ENCODE measurements at places on chromosomes 3 and 15.

- DNase-seq: no peak
These were observed 229.6 kb downstream of the BBX start for GRCh38 chr3:107752202-107752990.

DNA sequence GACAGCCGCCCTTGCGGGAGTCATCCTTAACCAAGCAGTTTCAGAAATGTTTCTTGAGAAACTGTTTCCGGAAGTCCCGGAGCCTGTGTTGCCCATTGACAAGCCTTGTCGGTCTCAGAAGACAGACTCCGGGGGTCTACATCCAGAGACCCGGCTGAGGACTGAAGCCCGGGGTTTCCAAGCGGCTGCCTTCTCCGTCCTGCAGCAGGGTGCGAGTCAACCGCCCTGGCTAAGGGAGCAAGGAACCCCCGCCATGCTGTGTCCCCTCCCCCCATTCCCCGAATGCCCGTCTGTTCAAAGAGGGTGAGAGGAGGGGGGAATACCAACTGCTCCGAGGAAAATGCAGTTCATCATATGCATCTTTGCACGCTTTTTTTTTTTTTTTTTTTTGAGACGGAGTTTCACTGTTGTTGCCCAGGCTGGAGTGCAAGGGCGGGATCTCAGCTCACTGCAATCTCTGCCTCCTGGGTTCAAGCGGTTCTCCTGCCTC is 61.6 kb downstream of the ATP1B3 start:
- no peak for DNase-seq

DNA sequence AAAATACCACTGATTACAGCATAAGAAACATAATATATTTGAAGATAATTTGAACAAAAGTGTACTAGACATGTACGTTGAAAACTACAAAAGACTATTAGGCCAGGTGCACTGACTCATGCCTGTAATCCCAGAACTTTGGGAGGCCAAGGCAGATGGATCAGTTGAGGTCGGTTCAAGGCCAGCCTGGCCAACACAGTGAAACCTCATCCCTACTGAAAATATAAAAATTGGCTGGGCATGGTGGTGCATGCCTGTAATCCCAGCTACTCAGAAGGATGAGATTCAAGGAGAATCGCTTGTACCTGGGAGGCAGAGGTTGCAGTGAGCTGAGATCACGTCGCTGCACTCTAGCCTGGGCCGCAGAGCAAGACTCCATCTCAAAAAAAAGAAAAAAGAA is 36.2 kb upstream of the FNDC3B start:
- DNase-seq: no peak

GRCh38 chr3:117407317-117407716 is 697.7 kb downstream of the TUSC7 start:
- DNase-seq: no peak

DNA sequence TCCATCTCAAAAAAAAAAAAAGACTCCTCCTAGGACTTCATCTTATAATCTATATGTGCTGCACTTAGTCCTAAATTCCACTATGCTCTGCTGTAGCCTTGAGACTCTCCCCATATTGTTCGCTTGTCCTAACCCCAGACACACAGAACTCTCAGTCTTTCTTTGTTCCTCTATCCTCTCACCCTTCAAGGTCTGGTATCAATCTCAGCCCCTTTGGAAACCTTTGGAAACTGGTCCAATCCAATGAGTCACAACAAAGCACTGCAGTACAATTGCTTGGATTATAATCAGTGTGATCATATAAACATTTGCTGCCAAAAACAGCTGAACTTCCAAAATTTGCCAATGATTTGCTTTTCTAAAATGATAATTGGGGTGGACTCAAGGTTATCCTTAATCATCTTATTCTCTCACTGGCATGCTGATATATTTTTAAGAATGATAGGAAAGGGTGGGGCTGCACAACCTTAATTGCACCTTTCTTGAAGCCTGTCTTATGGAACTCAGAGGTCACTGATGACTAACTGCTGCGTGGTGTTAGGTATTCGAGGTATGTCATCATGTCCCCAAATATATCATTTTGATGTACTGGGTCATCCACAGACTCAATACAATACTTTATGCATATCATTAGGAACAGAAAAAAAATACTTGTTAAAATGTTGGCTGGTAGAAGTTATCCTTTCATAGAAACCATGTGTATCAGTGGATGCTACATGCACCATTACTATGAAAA is 756.7 kb downstream of the NR2F2 start:
- DNase-seq: no peak

GRCh38 chr15:78212008-78212407 is 22.4 kb downstream of the ACSBG1 start:
- DNase-seq: no peak

GRCh38 chr3:8607234-8608040 is 37.2 kb downstream of the SSUH2 start:
- no peak for DNase-seq

GRCh38 chr3:20225769-20226168 is 39.8 kb upstream of the SGO1 start:
- DNase-seq: no peak

DNA sequence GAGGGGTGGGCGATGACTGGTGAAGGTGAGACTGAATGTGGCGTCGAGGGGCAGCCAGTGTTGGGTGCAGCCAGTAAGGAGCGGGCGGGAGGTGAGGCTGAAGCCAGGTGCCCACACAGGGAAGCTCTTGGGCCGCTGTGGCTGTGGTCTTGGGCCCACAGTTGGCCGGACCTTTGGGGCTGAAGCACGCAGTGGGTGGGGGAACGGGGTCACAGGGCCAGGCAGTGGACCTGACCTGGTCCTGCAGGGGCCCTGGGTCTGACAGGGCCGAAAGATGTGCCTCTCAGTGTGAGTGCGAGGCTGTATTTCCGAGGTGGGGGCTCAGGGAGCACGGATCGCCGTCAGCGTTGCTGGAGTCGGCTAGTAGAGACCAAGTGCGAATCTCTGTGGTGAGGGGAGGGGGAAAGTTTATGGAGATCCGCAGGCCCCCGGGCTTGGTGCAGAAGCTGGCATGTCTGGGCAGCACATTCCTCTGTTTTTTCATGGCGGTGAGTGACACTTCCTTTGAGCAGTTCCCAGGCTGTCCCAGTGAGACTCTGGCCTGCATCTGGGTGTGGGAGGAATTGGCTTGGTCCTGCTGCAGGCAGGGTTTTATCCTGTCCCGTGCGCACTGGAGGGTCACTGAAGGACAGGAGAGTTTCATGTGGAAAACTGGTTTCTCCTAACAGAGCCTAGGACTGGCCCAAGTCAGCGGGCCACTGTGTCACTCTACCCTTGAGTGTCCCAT is 100.8 kb downstream of the TMEM266 start:
- DNase-seq: no peak

GRCh38 chr3:59866076-59866475 is 816.3 kb upstream of the CFAP20DC start:
- no peak for DNase-seq

DNA sequence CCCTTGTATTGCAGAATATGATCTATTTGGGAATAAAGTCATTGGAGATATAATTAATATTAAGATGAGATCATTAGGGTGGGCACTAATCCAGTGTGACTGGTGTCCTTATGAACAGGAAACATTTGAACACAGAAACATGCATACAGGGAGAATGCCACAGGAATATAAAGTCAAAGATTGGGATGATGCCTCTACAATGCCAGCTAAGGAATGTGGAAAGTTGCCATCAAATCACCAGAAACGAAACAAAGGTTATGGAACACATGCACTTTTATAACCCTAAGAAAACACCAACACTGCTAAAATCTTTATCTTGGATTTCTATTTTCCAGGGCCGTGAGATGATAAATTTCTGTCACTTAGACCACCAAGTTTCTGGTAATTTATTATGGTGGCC is 442.4 kb upstream of the BCHE start:
- DNase-seq: no peak

GRCh38 chr15:27731776-27732175 is 367.3 kb downstream of the OCA2 start:
- DNase-seq: no peak

GRCh38 chr3:23648326-23648995 is 157.3 kb upstream of the UBE2E1 start:
- no peak for DNase-seq

DNA sequence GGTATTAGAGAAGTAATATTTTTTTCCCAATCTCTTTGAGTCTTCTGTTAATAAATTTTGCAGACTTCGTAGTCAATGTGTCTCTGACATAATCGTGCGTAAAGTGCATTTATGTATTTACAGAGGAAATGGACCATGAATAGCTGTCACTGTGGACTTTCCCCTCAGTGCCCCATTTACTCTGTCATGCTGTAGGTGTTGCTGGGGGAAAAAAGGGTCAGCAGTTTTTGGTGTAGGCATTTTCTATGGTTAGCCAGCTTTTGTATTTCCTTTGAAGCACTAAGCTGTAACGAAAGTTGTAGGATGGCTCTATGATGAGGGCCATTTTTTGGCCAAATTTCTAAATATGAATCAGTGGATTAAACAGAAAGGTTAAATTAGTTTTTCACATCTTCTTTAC is 598.4 kb downstream of the FGF12 start:
- DNase-seq: no peak

GRCh38 chr3:73597476-73597875 is 27.3 kb downstream of the PDZRN3 start:
- DNase-seq: no peak

- DNase-seq: no peak
These were observed 760.8 kb upstream of the SEMA6D start for GRCh38 chr15:46956456-46956855.

DNA sequence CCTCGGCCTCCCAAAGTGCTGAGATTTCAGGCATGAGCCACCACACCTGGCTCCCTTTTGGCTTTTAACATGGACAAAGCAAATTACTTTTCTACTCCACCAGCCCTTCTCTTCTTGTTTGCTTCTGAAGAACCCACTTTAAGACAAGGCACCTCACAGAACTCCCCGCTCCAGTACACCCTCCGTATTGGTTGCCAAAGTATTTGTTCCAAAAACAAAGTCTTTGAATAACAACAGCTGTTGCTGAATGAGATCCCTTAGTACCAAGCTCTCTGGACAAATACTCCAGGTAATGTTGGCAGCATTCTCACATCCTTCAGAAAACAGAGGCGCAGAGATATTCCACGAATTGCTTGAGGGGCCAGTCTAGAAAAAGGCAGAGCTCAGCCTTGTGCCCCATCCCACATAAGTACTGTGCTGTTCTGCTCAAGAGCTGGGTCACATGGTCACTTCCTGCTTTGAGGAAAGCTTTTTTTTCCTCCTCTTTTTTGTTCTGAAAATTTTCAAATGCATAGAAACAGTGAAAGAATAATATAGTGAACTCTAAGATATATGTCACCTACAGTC is 7.3 kb upstream of the CHCHD6 start:
- DNase-seq: no peak

DNA sequence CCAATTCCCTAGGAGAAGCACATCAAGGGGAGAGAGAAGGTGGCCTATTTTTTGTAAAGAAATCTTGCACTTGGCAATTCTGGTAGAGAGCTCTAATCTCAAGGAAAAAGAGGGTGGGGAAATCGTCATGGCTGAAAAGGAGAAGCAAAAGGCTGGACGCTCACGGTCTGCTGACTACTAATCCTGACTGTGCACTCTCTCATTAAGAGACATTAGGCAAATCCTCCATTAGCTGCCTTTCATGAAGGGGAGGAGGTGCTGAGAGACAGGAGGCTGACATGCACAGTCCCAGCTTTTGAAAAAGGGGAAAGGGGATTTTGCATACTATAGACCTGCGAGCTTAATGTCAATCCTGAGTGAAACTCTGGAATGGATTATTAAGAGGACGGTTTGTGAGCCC is 170.0 kb downstream of the NR2F2 start:
- DNase-seq: no peak

DNA sequence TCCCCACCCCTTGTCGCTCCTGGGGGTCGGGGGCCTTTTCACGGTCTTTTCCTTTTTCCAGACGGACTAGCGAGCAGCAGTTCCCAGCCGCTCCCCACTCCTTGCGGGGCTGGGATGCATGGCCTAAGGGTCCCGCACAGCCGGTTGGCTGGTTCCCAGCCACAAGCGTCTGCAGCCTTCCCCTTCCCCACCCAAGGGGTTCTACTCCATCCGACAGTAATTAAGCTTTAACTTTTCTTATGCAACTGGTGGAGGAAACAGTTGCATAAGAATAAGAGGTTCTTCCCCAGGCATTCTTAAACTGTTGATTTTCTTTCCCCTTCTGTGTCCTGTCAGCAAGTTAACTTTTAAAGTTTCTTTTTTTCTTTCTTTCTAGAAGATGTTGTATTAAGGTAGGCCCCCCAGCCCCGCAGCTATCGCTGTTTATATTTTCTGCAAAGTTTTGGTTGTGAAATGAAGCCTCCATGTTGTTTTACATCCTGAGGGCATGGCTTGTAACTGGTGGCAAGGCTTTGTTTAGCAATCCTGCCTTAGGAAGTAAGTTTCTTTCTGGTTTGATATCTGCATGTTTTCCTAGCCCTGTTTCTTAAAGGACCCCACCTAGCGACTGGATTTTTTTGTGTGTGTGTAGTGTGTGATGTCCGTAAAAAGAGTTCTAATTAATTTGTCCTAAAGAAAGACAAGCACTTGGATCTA is 207.5 kb downstream of the ZNF385D start:
- no peak for DNase-seq

DNA sequence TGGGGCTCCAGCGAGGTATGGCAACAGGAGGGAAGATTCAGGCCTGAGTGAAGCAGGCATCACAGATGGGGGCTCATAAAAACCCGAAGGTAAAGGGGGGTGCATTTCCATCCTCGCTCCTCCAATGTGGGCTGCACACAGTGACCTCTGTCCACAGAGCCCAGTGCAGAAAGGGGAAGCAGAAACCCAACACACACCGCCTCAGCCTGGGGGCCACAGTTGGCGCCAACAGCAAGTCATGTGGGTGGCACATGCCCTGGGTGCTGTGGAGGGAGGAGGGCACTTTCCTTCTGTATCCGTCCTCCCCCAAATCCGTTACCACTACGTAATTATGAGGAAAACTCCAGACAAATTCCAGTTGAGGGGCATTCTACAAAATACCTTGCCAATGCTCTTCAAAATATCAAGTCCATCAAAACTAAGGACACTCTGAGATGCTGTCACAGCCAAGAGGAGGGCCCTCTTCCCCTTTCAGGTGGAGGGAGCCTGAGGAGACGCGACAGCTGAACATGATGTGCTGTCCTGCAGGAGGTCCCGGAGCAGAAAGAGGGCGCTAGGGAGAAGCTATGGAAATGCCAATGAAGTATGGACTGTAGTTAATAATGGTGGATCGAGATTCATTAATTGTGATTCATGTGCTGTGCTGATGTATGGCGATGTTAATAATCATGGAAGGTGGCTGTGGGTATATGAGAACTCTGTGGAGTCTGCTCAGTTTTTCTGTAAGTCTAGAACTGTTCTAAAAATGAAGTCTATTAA is 16.4 kb downstream of the APBA2 start:
- no peak for DNase-seq

GRCh38 chr3:63159764-63160163 is 118.3 kb upstream of the SYNPR start:
- DNase-seq: no peak
